ENCODE measurements at places on chromosomes 7 and 10.

DNA sequence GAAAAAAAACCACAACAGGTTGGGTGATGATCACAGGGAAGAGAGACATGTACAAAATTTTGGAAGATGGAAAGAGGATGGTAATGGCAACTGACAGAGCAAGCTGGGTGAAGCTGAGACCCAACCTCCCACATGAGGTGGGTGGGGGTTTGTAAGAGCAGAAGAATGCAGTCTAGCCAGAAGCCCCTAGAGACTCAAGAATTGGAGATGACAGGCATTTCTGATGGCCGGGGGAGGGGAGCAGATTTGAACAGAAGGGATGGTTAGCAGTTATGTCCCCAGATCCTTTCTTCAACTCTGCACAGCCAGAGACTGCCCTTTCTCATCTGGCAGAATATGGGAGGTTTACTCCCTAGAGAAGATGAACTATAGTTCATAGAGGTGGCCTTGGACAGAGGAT lies 208.0 kb downstream of the GALNT17 start:
- DNase-seq, result no peak

GRCh38 chr7:108890862-108891261 lies 321.2 kb downstream of the DNAJB9 start:
- DNase-seq, result no peak

- DNase-seq, result no peak
These were observed 98.9 kb downstream of the SVIL start for GRCh38 chr10:29535778-29536453.

- no peak for DNase-seq
These were observed at the start of gene ASZ1 for GRCh38 chr7:117427258-117427701. TSS of gene ASZ1 (minus strand) at chr7:117427493. CDS start at chr7:117427460, 33 bp downstream.

DNA sequence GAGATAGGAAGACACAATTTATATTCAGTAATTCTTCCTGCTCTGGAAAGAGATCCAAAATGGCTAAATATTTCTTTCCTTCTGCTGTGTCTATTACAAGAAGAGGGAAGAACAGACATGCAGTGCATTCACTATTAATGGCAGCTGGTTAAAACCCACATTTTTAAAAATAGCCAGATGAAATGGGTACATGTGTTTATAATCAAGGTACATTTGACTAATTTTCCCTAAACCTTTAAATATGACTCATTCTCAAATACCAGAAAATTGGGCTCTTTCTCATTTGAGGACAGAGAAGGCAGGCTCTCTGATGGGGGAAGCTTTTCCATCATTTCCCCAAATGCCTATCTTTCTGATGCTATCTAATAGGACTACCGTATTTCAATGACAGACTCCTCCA lies 215.7 kb upstream of the HABP2 start:
- no peak for DNase-seq

Data from stimulated activated naive CD8-positive, alpha-beta T cell treated with anti-CD3 and anti-CD28 coated beads, Interleukin-15, amount 100 ng/mL, for 72 hours (primary cell).